ENCODE measurements at places on chromosomes 5 and 9.

- no peak for DNase-seq
Measured at GRCh38 chr5:96091874-96092273, 130.2 kb upstream of the ELL2 start.

- DNase-seq: no peak
Measured at GRCh38 chr9:112764837-112765236, 14.3 kb downstream of the SNX30 start.

DNA sequence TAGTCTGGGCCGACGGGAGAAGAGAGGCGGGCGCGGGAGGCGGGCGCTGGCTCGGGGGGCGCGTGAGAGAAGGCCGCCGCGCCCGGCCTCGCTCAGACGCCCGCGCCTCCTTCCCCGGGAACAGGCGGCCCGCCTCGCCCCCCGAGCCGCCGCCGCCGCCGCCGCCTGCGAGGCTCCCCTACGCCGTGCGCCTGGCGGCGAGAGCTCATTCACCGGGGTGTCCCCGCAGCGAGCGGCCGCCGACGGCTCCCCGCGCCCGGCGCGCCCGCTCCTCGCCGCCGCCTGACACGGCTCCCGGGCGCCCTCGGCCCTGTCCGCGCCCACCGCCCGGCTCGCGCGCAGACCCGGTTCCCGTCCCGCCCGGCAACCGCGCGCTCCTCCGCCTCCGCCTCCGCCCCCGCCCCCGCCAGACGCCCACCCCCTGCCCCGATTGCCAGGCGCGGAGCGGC lies at the start of gene GNAQ:
TSS of gene GNAQ (minus strand) at position 368 of the 449 bp plus-strand sequence. CDS start 576 bp downstream, outside the sequence.
- DNase-seq: no peak

- DNase-seq: no peak
Measured at GRCh38 chr5:95738834-95739233, 7.7 kb downstream of the RHOBTB3 start.

- DNase-seq: no peak
Measured at GRCh38 chr9:136750526-136750925, 2.2 kb upstream of the LCN6 start.

DNA sequence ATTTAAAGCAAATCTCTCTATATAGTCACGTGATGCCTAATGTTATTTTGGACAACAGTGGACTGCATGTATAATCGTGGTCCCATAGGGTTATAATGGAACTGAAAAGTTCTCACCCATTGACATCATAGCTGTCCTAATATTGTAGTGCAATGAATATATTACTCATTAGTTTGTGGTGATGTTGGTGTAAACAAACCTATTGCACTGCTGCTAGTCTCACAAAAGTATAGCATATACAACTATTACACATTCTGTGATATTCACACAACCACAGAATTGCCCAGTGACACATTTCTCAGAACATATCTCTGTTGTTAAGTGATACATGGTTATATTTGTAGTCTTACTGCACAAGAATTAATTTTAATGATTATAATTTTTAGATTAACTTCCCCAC lies 37.7 kb downstream of the IPO11 start:
- no peak for DNase-seq

DNA sequence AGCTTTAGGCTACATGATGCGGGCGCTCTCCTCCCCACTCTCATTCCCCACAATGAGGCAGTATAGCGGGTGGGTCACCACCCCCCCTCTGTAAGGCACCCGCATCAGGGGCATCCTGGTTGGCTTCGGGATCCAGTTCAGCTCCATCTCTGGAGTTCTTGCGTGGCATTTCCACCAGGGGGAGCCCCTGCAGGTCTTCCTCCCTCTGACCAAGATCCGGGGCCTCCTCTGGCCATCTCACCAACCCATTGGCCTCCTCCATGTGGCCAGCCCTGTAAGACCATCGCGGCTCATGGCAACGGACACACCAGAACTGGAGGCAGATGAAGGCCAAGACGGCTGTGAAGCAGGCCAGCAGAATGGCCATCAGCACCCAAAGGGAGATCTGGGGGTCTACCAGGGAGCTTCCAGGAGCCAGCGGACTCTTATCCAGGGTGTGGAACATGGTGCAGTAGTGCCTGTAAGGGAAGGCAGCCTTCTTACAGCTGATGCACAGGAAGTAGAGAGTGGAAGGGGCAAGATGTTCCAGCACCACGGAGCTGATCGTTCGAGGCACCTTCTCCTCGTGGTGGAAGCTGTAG lies 77.0 kb downstream of the CYFIP2 start:
- peak; percentile 43 for DNase-seq

DNA sequence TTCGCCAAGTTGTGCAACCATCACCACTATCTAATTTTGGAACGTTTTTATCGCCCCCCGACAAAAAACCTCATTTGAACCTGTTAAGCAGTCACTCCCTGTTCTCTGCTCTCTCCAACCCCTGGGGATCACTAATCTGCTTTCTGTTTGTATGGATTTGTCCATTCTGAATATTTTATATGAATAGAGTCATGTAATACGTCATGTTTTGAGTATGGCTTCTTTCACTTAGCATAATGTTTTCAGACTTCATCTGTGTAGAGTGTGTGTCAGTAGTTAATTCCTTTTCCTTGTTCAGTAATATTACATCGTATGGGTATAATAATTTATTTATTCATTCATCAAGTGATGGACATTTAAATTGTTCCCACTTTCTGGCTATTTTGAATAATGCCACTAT lies 232.2 kb downstream of the SMARCA2 start:
- no peak for DNase-seq

DNA sequence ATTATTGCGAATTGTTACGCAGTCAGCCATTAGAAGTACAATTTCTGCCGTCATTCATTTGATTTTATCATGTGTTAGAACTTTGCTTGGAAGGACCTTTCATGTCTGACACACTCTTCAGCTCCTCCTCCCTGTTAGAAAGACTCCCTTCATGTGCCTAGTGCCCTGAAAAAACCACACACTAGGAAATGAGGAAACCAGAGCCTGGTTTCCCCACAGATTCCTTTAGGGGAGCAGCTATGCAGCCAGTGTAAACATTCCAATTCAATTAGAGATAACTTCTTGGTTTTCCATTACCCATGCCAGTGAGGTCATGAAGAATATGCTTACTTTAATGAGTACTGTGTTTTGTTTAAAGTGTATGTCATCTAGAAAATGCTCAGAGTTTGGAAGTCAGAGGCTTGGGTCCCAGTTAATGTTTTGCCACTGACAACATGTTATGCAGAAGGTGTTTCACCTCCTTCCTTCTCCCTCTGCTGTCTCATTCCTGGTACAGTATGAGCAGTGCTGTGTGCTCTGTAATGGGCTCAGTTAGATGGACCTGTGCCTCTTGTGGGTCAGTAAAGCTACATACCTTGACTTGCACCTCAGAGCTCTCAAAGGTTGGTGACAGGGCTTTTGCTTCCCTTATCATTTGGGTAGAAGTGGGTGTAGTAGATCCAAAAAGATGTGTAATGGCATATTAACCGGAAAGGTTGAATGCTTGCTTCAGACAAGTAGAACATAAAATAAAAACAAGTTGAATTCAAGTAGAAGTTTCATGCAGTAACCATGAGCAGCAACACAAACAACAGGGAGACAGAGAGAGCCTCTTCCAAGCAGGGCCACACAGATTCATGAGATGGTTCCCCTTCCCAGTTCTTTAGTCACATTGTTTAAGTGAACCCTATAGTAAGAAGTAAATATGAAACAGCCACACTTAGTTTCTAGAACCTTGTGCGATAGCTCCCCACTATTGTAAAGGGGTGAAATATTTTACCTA lies 52.6 kb upstream of the TNFAIP8 start:
- peak; percentile 96 for DNase-seq
